ENCODE measurements at places on chromosomes 12 and 14.

DNA sequence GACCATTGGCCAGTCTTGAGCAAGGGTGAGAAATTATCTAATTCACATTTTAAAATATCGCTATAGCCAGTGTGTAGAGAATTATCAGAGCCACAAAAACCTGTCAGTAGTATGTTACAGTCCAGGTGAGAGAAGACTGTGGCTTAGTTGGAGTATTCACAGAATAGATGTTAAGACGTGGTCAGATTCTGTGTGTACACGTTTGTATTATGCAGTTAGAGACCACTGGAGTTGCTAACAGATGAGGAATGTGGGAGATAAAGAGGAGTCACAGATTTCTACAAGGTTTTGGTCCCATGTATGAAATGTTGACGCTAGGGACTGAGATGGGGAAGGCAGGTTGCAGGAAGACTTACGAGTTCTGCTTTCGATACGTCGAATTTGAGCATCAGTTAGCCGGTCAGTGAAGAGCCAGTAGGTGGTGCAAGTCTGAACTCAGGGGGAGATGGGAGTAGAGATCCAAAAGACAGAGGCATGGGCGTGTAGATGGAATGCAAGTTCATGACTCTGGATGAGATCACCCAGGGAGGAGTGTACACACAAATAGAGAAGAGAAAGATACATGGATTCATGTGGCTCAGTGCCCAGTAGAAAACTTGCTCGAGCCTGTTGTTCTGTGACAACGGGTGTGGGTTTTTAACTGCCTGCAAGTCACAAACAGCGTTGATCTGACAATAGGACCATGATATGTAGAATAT is 114.8 kb upstream of the FLRT2 start:
- DNase-seq: no peak

DNA sequence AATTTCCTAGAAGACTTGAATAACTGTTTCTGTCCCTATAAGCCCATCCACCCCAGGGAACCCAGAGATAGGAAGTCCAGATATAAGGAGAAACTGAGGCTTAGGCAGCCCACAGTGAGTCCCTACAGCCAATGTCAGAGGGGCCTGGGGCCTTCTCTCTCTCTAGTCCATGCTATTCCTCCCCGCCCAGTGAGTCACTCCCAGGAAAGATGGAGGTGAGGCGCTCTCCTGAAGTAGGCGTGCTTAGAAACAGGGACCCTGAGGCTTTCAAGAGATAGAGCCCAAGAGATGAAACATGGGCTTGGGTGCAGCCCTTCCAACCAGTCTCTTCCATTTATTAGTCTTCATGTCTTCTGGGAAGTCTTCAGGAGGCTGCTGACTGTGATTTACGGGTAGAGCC is 2.3 kb upstream of the SMUG1 start:
- no peak for DNase-seq

DNA sequence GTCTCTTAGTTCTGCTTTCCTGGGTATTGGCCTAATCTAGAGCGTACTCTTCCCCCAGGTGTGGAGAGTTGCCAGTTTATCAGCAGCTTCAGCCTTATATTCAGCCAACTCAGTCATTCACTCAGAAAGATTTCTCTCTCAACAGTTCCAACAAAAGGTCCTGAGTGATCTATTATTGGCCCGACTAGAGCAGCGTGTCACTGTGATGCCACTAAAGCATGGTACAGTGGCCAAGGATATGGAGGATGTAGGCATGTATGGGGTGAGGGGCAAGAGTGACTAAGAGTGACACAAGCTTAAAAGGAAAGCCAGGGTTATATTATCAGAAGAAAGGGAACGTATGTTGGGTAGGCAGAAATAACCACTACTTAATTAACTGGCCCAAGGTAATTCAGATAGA is 4.8 kb downstream of the NOPCHAP1 start:
- DNase-seq: no peak

DNA sequence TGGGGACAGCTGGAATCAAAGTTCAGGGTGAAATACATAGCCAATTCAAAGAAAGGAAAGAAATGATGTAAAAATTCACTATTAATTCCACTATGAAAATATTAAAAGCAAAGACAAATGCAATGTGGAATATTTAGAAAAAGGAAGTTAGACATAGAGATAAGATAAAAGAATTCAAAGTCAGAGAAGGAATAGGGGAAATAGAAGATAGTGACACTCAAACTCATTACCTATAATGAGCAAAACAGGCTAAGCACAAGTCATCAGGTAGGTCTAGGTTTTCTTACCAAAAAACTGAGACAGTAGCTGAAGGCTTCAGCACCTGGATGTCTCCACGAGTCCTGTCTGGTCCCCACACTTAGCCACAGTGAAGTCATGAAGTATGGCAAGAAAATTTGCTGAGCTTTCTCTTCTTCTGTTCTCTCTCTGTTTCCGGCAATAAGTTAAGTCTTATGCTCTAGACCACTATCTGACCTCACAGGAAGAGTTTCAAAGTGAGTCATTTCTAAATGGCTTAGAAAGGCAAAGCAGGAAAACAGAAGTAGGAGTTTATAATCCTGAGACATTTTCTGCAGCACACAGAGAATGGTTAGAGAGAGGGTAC is at the start of gene C3AR1:
TSS of gene C3AR1 (minus strand) at position 369 of the 604 bp plus-strand sequence. CDS start 6,174 bp downstream, outside the sequence.
- DNase-seq: no peak

- no peak for DNase-seq
Observed at GRCh38 chr12:82522762-82523161, 163.9 kb upstream of the TMTC2 start.

- no peak for DNase-seq
Observed at GRCh38 chr12:76781321-76781720, 17.4 kb downstream of the ZDHHC17 start.

- DNase-seq: no peak
Observed at GRCh38 chr12:74499192-74499591, 38.4 kb upstream of the ATXN7L3B start.

DNA sequence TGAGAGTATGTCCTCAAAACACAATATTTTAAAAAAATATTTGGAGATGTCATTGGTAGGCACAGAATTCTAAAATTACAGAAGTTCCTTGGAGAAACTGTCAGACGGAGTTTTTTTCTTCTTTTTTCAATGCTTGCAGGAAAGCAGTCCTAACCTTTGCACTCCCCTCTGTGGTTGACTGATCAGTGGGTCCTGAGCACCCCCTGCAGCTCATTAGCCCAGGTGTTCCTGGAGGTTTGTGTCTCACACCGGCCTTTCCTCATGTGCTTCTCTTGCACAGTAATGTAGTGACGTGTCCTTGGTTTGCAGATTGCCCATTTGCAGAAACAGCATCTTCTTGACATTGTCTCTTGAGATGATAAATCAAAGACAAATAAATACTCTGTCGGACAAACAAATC is 513.0 kb downstream of the TMEM121 start:
- peak; percentile 38 for DNase-seq

DNA sequence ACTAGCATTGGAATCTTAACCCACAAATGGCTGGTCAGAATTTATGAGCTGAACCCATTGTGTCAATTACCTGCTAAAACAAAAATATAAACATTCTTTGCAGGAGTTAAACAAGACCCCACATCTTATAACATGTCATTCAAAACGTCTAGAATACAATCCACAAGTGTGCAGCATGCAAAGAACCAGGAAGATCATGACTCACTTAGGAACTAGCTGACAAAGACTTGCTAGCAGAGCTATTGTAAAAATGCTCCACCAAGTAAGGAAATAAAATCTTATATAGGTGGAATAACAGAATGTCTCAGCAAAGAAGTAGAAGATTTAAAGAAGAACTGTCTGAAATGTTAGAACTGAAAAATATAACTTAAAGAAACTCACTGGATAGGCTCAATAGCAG is 26.5 kb upstream of the POC1B start:
- no peak for DNase-seq

- DNase-seq: no peak
Observed at GRCh38 chr12:28248555-28249145, 58.4 kb downstream of the CCDC91 start.

GRCh38 chr14:68687746-68688145 is 105.1 kb downstream of the ZFP36L1 start:
- no peak for DNase-seq

- DNase-seq: no peak
Observed at GRCh38 chr12:71999795-72000194, 61.1 kb downstream of the TPH2 start.

- no peak for DNase-seq
Observed at GRCh38 chr12:17139931-17140330, 534.0 kb upstream of the LMO3 start.

DNA sequence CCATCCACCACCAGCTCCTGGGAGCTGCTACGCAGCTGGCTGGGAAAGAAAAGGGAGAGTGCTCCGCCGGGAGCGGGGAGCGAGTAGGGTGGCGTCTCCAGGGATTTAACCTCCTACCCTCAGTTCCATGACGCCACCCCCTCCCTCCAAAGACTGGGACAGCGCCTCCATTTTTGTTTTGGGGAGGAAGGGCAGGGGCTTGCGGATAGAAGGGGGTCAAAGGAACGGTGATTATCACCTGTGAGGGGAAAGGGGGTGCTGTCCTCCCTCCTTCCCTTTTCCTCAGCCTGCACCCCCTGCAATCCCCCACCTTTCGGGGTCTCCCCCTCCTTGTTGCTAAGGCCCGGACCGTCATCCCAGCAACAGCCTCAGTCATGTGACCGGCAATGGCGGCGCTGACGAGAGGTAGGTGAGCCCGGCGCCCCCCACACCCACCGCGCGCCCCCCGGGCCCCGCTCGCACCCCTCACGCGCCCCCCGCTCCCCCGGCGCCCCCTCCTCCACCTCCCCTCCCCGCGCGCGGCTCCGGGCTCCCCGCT is at the start of gene DTX3:
TSS of gene DTX3 (plus strand) at position 371 of the 538 bp plus-strand sequence. CDS start 1,694 bp downstream, outside the sequence.
- DNase-seq: no peak

DNA sequence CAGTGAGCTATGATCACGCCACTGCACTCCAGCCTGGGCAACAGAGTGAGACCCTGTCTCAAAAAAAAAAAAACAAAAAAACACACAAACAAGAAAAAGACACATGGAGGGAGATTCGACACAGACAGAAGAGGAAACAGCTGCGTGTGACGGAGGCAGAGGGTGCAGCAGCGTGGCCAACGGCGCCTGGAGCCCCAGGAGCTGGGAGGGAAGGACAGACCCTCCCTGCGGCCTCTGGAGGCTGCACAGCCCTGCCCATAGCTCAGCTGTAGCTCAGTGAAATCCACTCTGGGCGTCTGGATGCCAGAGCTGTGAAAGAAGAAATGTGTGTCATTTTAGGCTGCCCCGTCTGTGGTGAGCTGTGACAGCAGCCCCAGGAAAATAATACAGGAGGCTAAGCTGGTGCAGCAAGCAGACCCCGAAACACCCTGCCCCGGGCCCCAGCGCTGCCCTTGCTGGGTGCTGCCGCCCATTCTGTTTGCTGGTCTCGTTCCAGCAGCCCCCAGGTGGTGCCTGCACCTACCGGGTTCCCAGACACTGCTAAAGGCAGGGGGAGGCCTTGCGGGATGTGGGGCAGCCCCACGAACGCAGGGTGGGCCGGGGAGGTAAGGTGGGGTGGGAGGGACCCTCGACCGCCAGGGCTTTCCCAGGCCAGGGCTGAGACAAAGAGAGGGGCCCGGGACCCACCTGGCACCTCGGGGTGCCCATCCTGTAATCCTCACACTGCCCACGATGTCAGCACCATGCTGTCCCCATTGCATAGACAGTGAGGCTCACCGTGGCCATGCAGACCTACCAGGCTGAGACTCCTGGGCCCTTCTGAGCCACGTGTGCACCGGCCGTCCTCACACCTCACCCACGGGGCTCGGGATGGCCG is 21.2 kb downstream of the GALNT9 start:
- DNase-seq: no peak

DNA sequence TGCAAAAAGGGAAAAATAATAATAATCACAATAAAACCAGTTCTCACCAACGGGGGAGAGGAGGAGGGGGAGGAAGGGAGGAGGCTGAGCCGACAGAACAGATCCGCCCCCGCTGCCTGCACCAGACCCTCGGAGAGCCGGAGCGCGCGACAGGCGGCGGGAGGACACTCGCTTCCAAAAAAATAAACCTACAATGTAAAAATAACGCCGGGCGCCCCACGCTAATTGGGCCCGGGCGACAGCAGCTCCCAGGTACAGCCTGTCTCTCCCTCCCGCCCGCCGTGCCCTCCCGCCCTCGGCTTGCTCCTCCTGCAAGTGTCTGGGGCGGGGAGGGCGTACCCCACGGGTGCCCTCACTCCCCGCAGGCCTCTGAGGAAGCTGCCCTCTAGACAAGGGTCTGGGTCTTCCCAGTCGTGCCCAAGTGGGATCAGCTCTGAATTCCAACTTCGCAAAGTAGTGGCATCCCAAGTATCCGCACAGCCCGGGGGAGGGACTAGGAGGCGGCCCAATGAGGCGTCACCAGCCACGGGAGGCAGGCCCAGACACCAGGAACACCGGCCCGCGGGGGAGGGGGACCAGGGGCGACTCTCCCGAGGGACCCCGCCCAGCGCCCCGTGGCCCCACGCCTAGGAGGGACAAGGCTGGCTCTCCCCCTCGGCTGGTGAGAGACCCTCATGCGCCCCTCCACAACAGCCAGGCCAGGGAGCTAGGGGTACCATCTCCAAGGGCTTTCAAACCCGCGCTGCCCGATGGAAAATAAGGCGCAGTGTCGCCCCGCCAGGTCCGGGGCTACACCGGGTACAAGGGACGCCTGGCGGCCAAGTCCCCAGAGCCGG is 1.0 kb downstream of the NCOR2 start:
- DNase-seq: peak; percentile 45

DNA sequence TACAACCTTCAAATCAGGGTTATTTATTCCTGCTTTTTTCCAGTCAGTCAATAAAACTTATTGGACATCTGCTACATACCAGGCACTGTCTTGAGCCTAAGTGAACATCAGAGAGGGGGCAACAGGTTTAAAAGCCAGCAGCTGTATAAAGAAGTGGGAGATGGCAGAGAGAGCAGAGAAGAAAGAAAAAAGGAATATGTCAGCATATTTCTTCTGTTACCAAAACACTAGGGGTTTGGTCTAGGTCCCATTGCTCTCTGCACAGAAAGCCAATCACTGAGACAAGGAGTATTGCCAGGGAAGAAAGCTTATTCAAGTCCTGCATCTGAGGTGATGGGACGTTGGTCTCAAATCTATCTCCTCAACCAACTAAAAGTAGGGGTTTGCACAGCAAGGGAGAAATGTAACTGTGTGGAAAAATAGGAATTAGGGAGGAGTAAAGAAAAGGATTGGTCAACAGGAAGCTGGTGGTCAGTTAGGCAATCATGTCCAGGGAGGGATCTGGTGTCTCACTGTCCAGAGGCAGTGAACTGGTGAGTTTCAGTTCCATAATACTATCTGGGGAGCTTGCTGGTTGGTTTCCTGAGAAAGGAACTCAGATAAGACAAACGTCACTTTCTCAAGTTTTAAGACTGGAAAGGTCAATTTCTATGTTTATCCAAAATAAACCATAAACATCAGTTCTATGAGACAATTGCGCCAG is 107.5 kb downstream of the PHLDA1 start:
- no peak for DNase-seq

- DNase-seq: no peak
Observed at GRCh38 chr14:55780156-55780946, 200.3 kb downstream of the KTN1 start.

DNA sequence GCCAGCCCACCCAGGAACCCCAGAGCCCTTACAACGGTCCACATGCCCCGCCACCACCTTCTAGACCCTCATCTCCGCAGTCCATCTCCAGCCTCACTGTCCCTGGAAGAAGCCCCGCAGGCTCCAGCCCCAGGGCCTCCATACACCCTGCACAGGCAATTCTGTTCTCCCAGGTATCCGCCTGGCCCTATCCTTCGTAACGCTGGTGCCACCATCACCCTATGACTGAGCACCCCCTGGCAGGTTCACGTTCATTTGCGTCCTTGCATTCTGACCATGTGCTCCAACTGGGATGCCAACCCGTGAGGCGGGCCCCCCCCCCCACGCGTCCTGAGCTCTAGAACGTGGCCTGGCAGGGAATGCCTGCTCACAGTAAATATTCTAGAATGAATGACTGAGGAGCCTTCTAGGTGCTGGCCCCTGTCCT is 675 bp upstream of the SCARB1 start:
- DNase-seq: no peak

Measured in stimulated activated CD8-positive, alpha-beta memory T cell treated with anti-CD3 and anti-CD28 coated beads, Interleukin-15, amount 100 ng/mL, for 48 hours (primary cell).